ENCODE measurements at places on chromosomes 13 and 19.

- DNase-seq = no peak
Observed at GRCh38 chr13:111120422-111120821, 5.3 kb downstream of the ARHGEF7 start.

DNA sequence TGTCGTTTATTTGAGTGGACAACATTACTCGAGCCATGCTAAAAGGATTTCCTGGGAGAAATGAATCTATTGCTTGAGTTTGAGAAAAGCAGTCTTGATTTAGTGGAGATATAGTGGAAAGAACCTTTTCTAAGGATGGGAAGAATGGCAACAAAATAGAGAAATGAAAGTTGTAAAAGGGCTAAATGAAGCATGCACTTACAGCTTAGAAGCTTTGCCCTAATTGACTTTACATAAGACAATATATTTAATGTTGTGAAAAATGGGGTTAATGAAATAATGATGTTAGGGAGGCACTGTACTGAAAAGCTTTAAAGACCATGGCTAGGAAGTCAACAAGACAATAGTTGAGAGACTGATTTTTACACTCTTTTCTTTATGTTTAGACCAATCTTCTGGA is 35.4 kb downstream of the SLC10A2 start:
- DNase-seq = no peak

DNA sequence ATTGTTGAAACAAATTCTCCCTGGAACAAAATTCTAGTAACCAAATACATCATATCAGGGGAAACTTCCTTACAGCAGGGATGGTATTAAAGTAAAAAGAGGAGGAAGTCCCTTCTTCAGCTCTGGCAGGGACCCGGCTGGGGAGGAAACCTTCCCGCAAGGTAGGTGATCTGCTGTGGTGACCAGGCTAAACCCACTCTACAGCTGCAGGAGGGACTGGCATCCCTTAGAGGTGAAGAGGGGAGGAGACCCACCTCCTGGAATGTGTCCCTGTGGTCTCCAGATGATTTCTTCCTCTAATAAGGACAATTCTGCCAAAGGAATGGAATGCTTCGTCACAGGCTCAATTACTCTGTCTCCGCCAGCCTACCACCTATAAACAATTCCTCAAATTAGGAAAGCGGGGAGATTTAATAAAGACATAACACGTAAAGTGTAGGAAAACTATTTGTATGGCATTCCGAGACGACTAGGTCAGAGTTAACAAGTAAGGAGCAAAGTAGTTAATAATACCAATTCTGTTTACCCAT is 637 bp upstream of the PDS5B start:
- DNase-seq = no peak

GRCh38 chr13:50511877-50512341 is 331.6 kb downstream of the DLEU7 start:
- no peak for DNase-seq

- no peak for DNase-seq
Observed at GRCh38 chr19:16608290-16608739, 19.7 kb downstream of the MED26 start.

GRCh38 chr13:108985166-108985565 is 355.8 kb downstream of the MYO16 start:
- DNase-seq = no peak
